ENCODE measurements at places on chromosomes 16 and 17. TPM values are rescaled to one million over a fixed set of nuclear protein-coding genes. Genes with fewer than 3 reads are reported as not detected.
A peak's percentile ranks its signal among the peaks of the same experiment; 100 is the strongest.

DNA sequence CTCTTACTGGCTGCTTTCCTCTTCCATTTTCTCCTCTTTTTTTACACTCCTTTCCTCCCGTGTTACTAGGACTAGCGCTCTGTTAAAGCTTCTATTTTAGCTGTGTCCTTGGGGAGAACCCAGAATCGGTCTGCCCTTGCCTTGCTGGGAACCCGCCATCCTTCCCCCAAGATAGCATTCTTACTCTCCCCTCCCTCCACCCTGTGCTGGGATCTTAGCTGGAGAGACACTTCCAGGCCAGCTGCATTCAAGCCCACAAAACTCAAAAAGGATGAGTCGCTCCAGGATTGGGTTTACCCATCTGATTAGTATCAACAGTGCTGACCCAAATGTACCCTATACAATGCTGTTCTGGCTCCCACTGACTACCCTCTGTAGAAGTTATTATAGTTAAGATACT, 200.5 kb upstream of the ASIC2 start:
- DNase-seq: no peak

- DNase-seq: peak; percentile 88
Measured at GRCh38 chr17:58338841-58339754, 10.5 kb upstream of the TSPOAP1 start.

DNA sequence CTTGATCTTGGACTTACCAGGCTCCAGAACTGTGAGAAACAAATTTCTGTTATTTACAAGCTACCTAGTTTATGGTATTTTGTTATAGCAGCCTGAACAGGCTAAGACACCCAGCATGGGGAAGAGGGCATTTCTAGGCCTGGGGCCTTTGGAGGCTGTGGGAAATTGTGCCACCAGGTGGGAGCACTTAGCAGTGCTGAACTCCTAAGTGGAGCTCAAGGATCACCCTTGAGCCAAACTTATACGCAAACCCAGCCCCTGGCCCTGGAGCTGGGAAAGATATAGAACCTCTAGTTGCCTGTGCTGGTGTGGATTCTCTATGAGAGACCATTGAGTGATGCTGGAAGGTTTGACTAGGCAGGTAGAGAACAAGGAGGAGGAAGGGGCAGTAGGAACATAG, 36.1 kb downstream of the MIS12 start:
- DNase-seq: no peak

GRCh38 chr17:40538936-40539705, 26.2 kb downstream of the CCR7 start:
- no peak for DNase-seq

MAPT gene
- total RNA-seq: 0.20 TPM

- DNase-seq: peak; percentile 19
Measured at GRCh38 chr17:79573196-79573896, 37.5 kb downstream of the RBFOX3 start.

TMEM11 gene
- total RNA-seq: 33.9 TPM

DNA sequence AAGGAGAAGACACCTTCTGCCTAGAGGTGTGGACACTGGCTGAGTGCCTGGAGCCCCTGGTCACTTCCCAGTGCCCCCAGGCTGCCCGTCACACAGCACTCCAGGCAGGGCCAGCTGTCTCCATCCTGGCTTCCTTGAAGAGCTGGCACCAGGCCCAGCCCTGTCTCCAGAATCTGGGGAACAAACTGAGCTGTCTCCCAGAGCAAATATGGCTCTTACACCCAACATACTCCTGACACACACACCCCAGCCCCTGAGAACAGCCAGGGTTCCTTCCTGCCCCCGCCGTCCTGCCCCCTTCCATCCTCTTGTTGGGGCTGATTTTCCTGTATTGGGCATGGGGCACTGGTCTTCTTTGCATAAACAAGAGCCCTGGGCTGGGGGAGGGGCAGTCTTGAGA, 9.1 kb downstream of the NHERF1 start:
- peak; percentile 67 for DNase-seq

GRCh38 chr16:76796416-76796815, 394.6 kb upstream of the MON1B start:
- DNase-seq: no peak

DNA sequence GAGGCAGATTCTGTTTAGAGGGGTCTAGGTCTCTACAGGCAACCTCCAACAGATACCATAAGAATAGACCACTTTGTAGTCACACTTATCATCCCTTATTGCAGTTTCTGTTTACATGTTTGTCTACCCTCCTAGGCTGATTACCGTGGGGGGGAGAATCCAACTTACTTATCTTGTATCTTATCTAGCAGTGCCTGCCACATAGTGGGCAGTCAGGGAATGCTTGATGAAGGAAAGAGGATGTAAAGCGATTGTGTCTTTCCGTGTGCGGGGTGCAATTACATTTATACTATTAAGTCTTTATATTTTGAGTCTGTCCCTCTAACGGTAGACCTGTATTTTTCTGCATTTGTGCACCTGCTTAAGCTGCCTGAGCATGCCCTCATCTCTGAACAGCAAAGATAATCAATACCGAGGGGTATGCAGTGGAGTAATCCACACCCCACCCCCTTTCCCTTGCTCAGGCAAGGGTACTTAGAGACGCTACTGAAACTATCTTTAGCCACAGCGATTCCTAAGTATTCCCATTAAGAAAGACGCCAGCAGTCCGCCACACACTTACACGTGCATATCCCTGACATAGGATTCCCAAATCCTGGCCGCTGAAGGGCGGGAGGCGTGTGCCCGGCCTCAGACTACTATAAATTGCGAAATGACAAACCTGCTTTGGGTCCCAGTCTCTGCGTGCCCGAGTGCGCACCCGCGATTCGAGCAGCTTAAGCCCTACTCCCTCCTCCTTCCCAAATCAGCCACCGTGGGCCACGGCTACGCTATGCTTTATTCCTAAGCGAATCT, 635 bp upstream of the AATF start:
- peak; percentile 46 for DNase-seq

DNA sequence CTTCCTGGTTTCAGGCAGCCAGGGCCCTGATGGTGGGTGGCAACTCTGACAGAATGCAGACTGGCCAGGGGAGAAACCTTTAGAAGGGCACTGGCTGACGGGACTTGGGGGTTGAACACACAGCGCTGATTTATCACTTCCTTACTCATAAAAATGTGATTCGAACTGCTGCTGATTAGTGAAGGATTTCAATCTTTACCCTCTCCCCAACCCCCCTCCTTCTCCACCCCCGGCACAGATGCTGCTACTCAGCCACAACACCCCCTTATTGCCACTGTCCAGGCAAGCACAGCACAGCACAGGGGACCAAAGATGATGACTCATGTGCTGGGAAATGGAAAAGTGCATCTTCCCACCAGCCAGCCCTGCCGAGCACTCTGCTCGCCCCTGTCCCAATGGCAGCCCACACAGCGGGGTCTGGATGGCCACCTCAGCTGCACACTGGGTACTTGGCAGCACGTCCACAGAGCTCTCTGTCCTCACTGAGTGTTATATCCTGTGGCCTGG, 70.1 kb downstream of the SMG6 start:
- peak; percentile 79 for DNase-seq

NUP85 gene
- 42.4 TPM for total RNA-seq

GRCh38 chr17:38713456-38714075, 8.5 kb downstream of the MLLT6 start:
- DNase-seq: no peak

- DNase-seq: peak; percentile 52
Measured at GRCh38 chr17:14302091-14302430, 1.2 kb downstream of the HS3ST3B1 start.

DOC2A gene
- 0.62 TPM for total RNA-seq

FGF11 gene
- 3.7 TPM for total RNA-seq

DNA sequence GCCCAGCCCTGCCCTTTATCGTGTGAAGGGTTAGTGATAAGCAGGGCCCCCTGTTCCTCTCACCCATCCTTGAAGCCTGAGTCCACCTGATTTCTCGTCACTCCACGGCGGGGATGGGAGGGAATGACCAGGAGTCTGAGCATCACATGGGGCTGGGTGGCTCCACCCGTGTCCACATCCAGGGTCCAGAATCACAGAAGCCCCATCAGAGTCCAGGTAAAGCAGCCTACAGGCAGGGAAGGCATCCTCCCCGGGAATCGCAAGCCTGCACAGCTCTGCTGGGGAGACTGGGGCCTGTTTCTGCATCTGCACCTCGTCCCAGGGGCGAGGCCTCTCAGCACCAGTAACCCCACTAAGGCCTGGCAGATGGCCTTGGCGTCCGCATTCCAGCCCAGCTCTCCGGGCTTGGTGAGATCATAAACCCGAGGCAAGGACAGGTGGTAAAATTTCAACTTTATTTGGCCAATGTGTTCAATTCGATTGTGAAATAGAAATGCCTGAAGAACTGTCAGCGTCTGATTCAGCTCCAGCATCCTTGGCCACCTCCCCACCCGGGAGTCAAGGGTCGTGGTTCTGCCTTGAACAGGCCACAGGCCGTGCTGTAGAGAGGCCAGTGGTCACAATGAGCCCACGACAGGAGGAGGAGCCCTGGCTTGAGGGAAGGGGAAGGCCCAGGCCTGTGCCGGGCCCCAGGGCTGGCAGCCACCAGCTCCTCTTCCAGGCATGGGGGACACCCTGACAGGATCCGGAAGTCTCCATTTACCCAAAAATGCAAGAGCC, 8.1 kb upstream of the PPP1R27 start:
- DNase-seq: peak; percentile 17

DNA sequence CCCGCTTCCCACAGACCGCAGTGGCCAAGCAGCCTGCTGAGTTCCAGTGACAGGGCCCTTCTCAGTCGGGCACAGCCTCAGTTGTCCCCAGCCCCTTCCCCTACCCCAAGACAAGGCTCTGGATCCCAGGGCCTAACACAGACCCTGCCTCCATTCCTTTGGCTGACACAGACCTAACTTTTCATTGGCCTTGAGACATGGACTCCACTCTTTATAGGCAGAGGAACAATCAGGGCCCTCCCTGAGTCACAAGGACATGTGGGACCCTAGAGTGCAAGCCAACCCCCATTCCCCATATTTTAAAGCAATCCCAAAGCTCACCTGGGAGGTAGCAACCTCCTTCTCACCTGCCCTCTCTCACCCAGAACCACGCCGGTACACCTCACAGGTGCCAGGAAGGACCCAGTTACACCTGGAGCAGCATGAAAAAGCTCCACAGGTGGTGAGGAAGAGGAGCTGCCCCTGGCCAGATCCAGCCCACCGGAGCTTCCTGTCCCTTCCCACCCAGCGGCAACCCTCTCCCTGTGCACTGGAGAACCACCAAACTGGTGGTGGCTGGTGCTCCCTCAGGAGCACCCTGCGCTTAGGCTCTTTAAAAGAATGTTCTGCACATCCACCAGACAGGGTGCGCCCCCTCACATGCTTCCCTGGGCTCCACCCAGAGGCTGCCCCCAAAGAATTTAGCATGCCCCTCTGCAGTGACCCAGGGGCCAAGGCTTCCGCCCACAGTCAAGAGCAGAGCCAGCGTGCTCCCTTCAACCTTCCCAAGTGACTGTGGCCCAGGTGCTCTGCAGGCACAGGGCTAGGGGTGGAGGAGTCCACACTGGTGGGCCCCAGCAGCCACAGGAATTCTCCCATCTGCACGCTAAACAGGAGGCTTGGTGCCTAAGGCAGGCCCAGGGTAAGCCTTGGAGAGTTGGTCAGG, 3.4 kb downstream of the MNT start:
- DNase-seq: no peak

CUEDC1 gene
- 4.4 TPM for total RNA-seq

ZSCAN10 gene
- not detected for total RNA-seq

QPRT gene
- total RNA-seq: 4.0 TPM

DNA sequence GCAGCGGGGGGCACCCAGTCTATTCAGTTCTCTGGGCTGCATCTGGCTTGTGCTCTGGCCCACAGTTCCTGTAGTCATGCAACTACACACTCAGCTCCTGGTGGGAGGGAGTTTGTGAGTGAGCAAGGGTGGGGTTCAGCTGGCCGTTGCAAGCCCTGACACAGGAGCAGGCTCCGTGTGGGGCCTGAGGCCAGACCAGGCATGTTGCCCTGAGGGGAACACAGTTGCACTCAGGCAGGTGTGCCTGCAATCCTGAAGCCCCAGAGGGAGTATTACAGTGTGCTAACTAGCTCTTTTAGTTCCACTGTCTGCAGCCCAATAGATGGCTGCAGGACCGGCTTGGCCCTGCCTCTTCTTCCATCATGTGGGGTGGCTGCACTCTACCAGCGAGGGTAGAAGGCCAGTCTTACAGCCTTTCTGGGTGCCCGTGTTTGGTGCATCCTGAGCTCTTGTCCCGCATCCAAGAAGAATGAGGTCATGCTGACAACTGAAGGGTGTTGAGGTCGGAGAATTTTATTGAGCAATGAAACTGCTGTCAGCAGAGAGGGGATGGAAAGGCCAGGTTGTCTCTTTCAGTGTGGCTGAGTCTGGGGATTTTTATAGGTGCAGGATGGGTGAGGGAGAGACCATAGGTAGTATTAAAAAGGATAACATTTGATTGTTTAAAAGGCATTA, 49.9 kb upstream of the ELAC2 start:
- DNase-seq: no peak

SLC22A31 gene
- not detected for total RNA-seq

SHISA6 gene
- total RNA-seq: not detected

GRCh38 chr16:73350707-73351452, 303.0 kb upstream of the ZFHX3 start:
- no peak for DNase-seq

GRCh38 chr17:39376434-39376833, 25.0 kb downstream of the FBXL20 start:
- no peak for DNase-seq

AHSP gene
- not detected for total RNA-seq

- peak; percentile 28 for DNase-seq
Measured at GRCh38 chr17:9402590-9403199, 172.9 kb downstream of the STX8 start.

DNA sequence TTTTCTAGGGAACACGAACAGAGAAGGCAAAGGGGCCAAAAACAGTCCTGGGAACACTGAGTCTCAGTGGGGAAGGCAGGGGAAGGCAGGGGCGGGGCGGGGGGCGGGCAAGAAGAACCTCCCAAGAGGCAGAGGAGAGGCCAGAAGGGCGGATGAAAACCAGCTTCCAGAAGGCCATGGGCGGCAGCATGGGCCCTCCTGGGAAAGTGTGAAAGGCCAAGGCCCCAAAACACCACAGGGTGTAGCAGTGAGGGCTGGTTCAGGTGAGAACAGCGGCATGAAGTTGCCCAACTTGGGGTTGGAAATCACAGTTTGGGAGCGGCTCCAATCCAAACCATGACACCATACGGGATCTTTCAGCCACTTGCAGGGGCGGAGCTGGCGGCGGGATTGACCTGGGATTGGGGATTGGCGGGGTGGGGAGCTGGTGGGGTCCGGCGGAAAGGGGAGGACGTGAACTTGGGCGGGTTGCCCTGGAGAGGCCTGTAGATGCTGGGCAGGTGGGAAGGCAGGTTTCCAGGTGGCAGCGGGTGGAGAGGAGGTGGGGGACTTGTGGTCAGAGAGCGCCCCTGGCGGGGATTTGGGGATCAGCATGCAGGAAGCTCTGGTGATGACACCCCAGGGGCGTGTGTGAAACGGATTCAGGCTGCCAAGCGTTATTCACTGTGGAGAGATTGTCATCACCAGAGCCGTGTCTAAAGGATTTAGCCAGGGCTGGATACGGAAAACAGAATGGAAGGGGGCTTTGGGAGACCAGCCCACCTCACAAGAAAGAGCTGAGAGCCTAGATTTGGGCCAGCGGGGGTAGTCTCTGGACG, 80.9 kb downstream of the ARHGAP23 start:
- DNase-seq: peak; percentile 45

GRCh38 chr16:74107795-74108610, 188.6 kb upstream of the PSMD7 start:
- peak; percentile 36 for DNase-seq

- no peak for DNase-seq
Measured at GRCh38 chr17:44952946-44953475, 5.4 kb upstream of the KIF18B start.

HLF gene
- 5.3 TPM for total RNA-seq

GRCh38 chr17:74512624-74513091, 18.6 kb downstream of the CD300LB start:
- DNase-seq: peak; percentile 97

MEIOC gene
- total RNA-seq: not detected

KCNJ2 gene
- total RNA-seq: 0.54 TPM

- DNase-seq: no peak
Measured at GRCh38 chr17:2952174-2952845, 111.1 kb downstream of the OR1D5 start.

Data from M059J (cell line).